Activated T-helper 1 cell treated with anti-CD3 and anti-CD28 coated beads, Interleukin-2, amount 50 U/mL, for 16 hours (primary cell): ENCODE measurements at places on chromosomes 4 and X.

- DNase-seq: no peak
Measured at GRCh38 chrX:73401591-73402266, 45.1 kb upstream of the CDX4 start.

DNA sequence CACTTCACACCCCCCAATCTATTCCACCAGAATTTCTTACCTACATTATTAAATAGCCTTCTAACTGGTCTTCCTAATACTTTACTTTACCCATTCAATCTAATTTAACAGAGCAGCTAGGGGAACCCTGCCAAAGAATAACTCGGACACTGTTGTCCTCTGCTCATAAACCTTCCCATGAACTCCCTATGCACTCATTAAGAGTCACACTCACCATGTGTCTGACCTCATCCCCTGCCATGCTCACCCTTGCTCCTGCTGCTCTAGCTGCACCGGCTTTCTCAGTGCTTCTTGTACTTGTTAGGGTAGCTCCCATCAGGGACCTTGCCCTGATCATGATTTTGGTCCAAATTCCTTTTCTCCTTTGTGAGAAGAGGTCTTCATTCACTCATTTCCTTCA lies 54.6 kb upstream of the GUCY1A1 start:
- no peak for DNase-seq

DNA sequence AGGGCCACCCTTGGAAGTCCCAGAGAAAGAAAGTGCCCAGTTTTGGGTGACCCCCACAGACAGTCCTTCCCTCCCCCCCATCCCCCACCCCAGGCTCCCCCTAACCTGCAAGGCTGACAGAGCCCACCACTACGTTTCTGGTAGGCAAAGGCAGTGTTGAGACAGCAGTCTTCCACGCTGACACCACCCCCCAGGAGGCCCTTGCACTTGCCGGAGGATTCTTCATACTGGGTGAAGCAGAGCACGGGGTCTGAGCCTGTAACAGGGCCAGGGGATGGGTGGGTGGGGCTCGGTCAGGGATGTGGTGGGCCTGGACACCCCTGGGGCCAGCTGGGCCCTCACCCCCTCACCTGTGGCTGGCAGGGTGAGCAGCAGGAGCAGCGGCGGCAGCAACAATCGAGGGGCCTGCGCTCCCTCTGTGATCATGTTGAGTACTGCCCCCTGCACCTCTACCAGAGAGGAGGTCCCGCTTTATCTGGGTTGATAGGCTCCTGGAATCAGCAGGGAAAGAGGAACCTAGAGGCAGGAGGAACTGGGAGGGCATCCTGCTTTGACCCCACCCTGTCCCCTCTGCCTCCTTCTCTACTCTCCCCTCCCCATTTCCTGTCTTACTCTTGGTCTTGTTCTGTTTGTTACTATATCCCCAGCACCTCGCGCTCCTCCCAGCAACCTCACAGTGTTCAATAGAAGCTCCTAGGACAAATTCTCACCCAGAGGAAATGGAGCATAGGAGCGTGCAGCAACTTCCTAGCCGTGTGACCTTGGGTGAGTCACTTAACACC lies at the start of gene CFP:
Gene CFP (minus strand): TSS at position 512 of the 782 bp plus-strand sequence. CDS start 86 bp downstream, at position 426.
- no peak for DNase-seq

DNA sequence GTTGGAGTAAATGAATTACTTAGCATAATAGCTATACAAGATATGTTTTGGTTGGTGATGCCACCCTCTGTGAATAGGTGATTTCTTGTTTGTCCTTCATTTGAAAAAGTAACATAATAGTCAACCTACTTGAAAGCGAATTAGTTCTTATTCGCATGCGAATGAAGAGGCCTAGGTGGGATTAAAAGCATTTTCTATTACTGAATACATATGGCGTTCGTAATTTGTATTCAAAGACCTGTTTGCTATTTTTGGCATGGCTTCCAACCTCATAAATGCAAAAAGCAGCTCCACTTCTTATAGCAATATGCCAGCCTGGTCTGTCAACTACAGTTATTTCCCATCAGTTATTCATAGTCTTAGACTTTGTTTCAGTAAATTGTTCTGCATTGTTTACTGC lies 261.3 kb downstream of the TENM3 start:
- no peak for DNase-seq

GRCh38 chr4:154389148-154389547 lies 102.5 kb downstream of the DCHS2 start:
- no peak for DNase-seq

DNA sequence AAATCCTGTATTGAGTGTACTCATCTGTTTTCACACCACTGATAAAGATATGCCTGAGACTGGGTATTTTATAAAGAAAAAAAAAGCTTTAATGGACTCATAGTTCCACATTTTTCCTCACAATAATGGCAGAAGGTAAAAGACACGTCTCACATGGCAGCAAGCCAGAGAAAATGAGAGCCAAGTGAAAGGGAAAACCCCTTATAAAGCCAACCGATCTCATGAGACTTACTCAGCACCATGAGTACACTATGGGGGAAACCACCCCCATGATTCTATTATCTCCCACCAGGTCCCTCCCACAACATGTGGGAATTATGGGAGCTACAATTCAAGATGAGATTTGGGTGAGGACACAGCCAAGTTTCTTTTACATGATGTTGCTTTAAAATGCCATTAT lies 171.9 kb downstream of the GALNTL6 start:
- no peak for DNase-seq

- no peak for DNase-seq
Measured at GRCh38 chrX:46184749-46185148, 360.5 kb downstream of the ZNF674 start.

DNA sequence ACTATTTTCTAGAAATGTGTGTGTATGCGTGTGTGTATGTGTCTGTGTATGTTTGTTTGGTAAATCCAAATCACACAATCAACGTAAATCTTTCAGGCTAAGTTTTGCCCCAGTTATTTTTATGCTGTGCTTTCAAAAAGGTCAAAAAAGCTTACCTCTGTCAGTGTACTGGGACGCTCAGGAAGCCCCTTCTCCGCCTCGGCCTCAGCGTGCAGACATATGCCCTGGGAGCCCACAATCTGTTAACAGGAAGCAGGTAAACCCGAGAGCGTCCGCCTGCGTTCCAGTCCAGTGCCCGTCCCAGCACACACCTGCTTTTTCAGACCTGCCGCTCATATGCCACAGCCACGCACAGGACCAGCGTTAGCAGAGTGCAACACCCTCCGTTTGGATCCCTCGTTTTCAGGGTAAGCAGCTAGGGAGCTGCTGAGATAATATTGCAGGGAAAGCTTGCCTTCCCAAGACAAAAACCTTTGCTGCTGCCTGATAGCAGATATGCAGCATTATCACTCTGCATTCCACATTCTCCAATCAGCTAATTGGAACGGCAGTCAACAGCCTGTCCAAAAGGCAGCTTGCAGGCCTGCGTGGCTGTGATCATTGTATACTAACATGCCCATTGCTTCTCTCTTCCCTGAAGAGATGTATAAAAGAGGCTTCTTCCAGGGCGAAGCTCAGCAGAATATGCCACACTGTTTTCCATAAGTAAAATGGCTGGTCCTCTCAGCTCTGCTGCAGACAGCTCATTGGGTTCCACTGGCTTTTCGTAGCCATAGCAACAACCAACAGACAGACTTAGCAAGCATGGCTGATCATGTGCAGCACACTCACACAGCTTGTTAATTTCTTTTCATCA lies at the start of gene SORBS2:
Gene SORBS2 (minus strand): TSS at position 686 of the 856 bp plus-strand sequence. CDS start 121,623 bp downstream, outside the sequence.
- DNase-seq: no peak

DNA sequence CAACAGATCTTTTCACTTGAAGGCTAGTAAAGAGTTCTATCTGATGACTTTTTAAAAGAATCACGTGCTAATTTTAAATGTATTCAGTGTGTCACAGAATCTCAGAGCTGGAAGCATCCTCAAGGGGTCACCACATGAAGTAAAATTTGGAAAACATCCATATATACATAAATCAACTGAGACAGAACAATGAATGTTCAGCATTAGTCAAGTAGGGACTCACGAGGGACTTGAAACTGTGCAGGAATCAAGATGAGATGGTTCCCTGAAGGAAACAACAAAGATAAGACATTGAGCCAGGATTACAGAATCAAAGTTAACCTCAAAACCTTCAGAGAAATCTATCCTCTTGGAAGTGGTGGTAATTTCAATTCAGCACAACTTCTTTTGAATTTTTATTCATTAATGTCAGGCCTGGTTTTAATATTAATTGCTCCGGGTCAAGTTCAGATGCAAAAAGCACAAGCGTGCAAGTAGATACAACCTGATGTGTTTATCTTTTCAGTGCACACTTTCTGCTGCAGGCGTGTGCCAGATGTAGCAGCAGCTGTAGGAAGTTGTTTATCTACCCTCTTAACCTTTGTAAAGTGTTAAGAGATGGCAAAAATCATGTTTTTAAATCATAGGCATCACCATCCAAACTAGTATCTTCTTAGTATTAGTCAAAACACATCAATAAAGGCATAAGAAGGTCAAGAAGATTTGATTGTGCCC lies 87.7 kb upstream of the SRD5A3 start:
- DNase-seq: no peak
